Thoracic aorta (tissue), 2 donors: ENCODE measurements at places on chromosomes 7 and 10. TPM values are rescaled to one million over a fixed set of nuclear protein-coding genes. Genes with fewer than 3 reads are reported as not detected.

DNA sequence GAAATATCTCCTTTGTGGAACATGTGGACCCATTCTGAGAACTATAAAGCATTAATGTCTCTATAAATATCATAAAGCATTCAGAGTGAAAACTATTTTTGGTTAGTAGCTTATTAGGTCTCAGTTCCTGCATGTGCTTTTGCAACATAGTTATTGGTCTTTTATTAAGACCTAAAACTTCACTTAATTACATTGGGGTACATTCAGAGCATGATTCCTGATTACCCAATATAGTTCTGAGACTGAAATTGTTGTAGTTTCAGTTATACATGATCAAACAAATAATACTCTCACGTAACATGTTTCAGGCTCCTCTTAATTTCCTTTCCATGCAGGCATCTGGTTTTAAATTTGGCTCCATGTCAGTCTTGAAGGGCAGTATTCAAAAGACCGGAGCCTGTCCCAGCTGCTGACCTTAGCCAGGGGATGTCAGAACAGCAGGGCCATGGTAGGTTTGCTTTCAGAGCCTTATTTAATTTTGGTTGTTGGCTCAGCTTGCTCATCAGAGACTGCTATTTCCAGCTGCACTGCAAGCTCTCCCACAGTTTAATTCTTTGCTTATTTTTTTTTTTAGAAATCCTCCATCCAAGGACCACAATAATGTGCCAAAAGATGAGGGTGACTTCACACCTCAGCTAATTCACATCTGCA is 447.8 kb upstream of the FZD8 start:
- peaks cover 3% of the 10 kb centered on the region for H3K4me1 ChIP-seq
- no peaks in the 10 kb centered on the region for H3K27me3 ChIP-seq

DNA sequence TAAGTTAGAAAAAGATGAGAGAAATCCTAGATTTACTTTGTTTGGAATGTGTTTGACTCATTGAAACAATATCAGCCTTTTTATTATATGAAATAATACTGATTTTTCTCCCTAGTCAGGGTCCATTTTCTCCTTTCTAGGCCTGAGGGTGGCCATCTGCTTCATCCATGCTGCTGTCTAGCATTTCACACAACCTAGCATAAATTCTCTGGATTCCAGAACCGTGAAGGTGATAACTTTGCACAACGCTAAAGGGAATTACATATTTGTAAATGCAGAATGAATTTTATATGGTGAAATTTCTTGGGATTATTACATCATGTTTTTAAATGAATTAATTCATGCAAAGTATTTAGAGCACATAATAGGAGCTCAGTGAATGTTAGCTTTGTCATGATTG is 505.1 kb downstream of the INHBA start:
- no peak for DNase-seq
- no peak overlapping the region for H3K27ac ChIP-seq
- H3K4me1 ChIP-seq = no peaks in the 10 kb centered on the region
- H3K4me3 ChIP-seq = no peak overlapping the region

BMPER gene
- total RNA-seq = 2.3 TPM

SPOCK2 gene
- total RNA-seq = 3.5 TPM

RALA gene
- total RNA-seq = 7.3 TPM
